ENCODE measurements at places on chromosomes 2 and 18. TPM values are rescaled to one million over a fixed set of nuclear protein-coding genes. Genes with fewer than 3 reads are reported as not detected.

GRHL1 gene
- 4.7 TPM for total RNA-seq

ZNF892 gene
- 8.1 TPM for total RNA-seq

GRCh38 chr18:26074246-26074645, 16.2 kb downstream of the SS18 start:
- DNase-seq = no peak

- DNase-seq = no peak
Observed at GRCh38 chr2:173028141-173028540, 47.5 kb upstream of the MAP3K20 start.

GRCh38 chr2:143981428-143981827, 538.5 kb downstream of the ZEB2 start:
- DNase-seq = no peak

- no peak for DNase-seq
Observed at GRCh38 chr18:63090334-63090733, 229.2 kb downstream of the BCL2 start.

DNA sequence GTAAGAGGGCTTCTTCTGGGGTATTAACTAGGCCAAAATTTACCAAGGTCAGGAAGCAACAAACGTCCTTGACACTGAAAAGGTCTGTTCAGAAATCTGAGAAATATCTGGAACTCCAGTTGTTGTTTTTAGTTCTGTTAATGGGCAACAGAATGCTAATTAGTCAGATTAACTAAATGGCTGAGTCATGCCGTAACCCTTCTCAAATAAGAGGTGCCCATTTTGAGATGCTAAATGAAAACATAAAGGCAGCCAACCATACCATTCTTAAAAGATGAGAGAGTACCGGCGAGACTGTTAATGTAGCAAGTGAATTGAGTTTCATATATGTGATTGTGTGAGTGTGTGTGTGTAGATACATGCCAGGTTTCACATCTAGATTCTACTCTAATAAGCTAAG, 147.9 kb upstream of the GAREM1 start:
- DNase-seq = no peak

DNA sequence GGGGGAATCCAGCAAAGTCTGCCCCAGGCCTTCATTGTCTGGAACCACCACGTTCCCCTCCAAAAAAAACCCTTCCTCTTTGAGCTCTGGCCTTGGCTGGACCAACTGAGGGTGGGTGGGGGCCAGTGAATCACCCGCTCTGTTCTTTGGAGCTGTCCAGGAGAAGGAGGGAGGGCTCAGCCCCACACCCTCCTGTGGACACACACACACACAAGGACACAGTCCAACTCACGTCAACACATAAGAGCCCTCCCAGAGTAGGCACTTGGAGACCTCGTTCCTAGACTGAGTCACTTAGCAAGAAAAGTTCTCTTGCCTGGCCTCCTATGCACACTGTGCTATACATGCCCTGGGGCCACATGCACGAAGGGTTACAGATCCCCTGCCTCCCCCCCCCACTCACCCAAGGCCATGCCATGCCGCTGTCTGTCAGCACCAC, 1.2 kb upstream of the TNS1 start:
- no peak for DNase-seq

DNA sequence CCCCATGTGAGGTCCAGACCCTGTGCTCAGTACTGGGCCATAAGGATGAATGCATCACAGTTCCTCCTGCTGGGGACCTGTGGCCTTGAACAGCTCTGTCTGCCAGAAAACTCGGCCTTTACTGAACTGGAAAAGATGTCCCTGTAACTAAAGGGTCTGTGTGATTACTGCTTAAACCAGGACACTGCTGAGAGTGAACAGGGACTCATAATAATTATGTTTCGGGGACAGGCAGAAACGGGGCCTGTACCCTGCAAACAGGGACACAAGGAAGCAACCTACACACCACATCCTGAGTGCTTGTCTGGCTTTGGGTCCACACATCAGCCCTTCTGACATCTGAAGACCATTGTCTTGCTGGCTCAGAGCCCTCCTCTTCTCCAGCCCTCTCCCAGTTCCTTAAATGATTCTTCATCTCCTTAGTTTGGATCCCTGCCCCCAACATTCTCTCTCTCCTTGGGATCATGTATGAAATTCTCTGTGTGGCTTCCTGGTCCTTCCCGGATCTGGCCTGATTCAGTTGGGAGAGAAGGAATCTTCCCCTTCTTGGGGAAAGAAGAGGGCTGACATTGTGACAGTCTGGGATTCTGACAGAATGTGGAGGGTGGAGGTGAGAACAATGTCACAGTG, 248.0 kb downstream of the MYCN start:
- DNase-seq = no peak

DNA sequence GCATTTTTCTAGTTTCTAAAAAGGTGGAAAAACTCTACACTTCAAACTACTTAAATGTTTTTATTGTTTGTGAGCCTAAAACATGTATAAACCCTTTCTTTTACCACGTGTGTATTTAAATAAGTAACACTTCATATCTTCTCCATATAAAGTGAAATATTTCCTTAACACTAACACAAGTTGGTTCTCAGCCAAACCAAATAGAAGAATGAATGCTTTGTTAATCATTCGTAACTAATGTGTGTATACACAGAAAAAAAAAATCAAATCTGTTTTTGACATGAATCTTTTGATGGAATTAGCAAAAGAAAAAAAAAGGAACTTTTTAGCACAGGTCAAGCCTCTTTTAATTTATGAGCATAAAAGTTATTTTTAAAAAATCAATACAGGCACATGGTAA, 89.3 kb downstream of the EHBP1 start:
- no peak for DNase-seq

DNA sequence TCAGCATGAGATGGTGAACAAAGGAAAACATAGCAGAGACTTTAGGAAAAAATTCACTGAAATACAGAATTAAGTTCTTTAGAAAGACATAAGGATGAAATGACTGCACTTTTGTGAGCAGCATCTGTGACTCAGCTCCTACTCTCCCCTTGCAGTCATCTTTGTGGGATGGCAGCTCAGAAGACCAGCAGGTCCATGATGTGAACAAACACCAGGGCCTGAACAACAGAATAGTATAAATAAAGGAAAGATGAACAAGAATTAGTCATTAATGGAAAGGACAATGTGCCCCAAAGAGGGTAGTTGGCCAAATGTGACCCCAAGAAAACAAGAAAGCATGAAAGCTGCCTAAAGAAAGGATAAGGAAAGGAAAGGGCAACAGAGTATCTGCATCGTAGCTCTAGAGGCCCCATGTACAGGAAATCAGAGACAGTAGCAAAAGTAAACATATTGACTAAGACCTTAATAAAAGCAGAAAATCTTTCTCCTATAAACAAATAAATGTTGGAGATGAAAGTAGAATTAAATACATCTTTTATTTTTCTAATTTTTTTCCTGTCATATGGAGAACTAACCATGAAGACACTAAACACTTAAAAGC, 318.0 kb downstream of the ZEB2 start:
- no peak for DNase-seq

- peak; percentile 22 for DNase-seq
Observed at GRCh38 chr18:78875016-78875777, 104.4 kb upstream of the SALL3 start.

DNA sequence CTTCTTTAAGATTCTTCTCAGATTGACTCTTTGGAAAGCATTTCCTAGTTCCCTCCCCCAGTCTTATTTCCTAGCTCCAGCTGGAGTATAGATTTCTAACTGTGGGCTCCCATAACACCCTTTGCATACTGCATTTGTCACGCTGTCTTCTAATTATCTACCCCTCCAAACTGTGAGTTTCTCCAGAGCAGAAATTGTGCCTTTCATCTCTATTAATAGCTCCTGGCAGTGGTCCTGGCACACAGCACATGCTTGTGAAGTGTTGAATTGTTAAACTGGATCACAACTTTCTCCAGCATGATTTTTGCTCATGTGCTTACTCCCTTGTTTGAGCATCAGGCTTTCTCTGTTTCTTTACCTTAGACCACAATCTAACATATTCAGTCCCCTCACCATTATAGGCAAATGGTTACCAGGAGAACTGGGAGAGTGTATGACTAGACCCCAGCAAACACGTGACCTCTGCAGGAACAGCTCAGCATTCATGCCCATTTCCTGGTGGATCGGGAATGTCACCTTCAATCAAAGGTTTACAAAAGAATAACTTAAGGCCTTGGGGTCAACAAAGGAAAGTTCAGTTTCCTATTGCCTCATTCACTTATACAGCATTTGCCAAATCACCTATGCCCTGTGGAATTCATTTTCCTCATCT, 175.7 kb upstream of the TANK start:
- DNase-seq = no peak

DNA sequence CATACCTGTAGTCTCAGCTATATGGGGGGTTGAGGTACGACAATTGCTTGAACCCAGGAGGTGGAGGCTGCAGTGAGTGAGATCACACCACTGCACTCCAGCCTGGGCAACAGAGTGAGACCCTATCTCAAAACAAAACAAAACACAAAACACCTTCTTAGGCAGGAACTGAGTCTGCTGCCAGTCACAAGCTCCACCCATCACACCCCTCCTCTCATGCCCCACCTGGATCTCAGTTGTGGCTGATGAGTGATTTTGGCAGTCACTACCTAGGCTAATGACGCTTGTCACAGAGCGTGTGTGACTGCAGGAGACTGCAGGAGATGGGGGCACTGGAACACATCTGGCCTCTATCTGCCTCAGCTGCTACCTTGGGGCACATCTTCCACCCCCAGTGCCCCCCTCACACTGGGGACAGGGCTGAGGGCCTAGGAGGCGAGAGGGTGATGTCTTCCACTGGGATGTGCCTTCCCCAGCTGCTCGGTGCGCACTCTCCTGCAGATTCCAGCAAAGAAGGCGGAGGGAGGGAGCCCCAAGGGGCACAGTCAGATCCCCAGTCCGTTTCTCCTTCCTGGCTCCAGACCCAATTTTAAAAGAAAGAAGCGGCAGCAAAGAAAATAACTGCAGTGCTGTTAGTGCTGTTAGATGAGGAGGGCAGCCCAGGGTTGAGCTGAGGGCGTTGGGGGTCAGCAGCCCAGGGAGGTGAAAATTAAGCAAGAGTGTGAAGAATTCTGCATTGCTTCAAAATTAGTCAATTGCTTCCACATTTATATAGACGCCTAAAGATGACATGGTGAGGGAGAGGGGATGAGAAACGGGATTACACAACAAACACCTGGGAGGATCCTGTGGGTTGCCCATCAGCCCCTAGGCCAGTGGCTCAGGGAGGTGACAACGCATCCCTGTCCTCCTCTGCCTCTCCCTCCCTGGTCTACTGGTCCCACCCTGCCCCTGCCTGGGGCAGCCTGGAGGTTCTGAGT, 143.6 kb upstream of the HAAO start:
- DNase-seq = no peak

DNA sequence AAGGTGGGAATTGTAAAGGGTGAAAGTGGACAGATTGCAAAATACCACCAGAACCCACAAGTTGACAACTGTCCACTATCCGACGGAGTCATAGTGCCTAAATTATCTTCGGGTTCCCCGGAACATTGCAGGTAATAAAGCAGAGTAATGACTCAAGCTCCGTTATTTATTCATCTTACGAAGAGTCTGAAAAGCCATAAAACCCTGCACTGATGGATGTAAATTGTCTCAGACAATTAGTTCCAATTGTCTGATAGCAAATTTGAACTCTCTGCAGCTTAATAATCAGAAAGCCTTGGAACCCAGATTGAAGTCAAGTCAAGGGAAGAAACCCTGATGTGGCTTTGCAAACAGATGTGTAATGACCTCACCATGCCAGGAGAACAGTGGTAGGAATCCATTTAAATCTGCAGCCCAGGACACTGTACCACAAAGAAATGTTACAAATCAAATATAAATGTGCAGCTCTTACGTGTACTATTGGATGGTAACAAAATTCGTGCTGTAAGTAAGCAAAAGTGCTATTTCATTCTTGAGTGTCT, 437.3 kb upstream of the SOX11 start:
- no peak for DNase-seq

GRCh38 chr18:48077291-48077690, 146.8 kb upstream of the SMAD2 start:
- no peak for DNase-seq

DNA sequence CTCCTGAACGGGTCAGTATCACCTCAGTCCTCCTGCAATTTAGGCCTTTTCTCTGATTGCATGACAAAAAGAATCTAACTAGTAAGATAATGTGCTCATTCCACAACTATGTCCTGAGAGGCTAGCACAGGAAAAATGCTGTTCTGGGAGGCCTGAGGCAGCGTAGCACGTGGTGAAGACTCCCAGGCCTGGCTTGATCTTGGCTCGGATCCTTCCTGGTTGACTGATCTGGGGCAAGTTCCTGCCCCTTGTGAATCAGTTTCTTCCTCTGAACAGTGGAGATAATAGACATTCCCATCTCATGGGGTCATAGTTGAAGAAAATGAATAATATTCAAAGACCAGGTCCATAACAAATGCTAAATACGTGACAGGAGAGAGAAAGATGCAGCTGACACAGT, 12.3 kb downstream of the FBLN7 start:
- no peak for DNase-seq

GRCh38 chr2:121147766-121148165, 137.2 kb downstream of the TFCP2L1 start:
- no peak for DNase-seq

DNA sequence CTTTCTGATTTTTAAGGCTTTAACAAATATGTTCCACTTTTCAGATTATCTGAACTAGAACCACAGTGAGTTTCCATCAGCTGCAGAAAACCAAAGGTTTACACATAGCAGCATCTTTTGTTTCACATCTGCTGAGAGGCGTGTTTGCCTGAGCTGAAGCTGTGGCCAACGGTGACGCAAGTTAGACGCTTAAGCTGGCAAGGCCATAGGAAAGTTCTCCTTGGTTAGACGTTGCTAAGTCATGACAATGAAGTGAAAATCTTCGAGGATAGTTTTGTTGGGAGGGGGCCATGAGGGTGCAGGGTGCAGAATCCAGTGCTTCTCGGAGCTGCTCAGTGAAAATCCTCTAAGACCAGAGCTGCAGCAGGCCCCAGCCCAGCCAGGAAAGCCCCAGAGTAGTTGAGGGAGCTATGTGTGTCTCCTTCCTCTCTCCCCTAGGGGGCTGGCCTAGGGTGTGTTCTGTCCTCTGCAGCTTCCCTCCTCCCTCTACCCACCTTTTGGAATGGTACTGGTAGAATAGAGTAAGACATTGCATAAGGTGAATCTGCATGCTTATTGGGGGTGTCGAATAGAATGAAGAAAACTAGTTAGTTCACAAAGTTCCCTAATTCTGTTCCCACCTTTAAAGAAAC, 105.4 kb downstream of the FHOD3 start:
- no peak for DNase-seq

DNA sequence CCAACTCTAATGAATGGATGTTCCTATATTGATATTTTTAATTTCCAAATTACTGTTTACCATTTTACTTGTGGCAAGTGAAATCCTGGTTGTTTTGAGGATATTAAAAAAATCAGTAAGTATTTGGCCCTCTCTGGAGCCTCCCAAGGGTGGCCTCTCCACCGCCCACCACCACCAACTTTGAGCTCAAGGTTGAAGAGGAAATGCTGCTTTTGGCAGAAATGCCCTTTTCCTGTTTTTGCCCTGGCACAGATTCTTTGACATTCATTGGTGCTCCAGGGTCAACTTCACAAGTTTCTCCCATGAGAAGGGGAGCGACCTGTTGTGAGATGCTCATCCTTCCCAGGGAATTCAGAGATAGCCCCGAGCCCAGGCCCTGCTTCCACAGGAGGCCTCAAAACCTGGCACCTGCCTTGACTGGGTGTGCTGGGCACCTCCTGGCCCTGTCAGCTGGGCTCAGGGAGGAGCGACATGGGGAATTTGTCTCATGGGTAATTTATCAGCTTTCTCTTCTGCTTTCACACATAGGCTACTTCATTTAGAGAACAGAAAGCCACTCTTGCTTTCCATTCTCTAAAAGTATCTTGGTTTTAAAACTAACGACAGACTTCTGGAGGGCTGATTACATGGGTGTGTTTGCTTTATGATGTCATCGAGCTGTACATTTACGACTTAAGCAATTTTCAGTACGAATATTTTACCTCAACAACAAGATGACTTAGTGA, 6.9 kb downstream of the CD8A start:
- no peak for DNase-seq

GRCh38 chr2:8243748-8244400, 438.0 kb upstream of the ID2 start:
- no peak for DNase-seq

Data from Panc1 (cell line).